Mesenteric fat pad (tissue), 1 donor: ENCODE measurements at places on chromosomes 1 and 21. TPM values are rescaled to one million over a fixed set of nuclear protein-coding genes. Genes with fewer than 3 reads are reported as not detected.

DNA sequence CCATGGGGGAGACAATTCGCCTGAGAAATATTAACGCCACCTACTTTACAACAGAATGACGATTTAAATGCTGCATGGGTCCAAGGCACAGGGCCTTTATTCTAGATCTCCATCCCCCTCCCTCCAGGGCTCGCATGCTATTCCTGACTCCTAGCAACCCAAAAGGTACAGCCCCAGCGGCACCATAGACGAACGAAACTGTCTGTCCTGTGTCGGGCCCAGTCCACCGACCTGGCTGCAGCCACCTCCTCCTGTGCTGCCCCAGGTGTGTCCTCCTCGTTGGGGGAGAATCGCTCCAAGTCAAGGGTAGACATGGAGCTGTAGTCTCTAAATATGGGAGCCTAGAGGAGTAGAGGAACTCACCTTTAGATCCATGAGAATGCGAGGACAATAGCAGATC lies 196.5 kb downstream of the TOMM20 start:
- DNase-seq: peak; percentile 45

- no peak for DNase-seq
Measured at GRCh38 chr21:45135122-45135521, 60.7 kb downstream of the ADARB1 start.

DNA sequence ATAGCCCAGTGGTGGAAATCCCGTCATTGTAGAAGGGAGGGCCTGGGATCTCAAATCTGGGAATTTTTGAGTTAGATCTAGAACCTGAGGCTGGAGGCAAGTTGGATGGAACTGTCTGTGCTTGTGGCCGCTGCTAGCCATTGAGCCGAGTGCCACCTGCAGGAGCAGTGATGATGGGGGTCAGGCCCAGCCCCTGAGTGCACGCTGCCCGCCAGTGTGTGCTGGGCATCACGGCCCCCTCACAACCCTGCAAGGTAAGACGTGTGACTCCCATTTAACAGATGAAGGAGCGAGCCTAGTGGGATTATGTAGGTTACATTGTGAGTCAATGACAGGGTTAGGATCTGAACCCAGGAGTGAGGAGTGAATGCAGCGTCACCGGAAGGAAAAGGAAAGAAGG lies 407.2 kb downstream of the CAMTA1 start:
- no peak for DNase-seq

The OR6K3 gene
- total RNA-seq: not detected

DNA sequence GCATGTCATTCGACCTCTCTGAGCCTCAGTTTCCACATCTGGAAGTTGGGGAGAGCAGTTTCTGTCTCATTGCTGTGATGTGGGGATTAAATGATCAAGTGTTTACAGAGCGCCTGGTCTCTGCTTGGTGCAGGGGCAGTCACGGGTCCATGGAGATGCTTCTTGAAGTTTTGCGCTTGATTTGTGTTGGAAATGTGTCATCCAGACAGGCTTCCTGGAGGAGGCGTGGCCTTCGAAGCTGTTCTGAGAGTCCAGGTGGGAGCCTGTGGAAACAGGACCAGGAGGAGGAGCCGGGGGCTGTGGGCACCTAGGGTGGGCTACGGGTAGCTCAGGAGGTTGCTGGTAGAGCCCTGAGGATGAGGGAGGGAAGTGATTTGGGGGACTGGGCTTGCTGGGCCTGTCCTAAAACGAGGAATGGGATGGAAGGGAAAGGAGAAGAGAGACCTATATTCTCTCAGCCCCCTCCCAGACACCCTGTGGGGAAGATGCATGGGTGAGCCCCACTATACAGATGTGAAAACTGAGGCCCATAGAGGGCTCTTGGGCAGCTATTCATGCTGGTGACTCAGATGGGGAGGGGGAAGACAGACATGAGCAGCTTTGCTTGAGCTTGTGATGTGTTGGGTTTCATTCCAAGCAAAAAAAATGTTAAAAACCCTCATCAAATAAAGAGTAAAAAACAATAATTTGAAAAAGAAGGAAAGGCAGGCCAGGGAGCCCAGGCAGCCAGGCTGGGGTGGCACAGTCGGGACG lies 107.2 kb upstream of the WNT4 start:
- no peak for DNase-seq

The OR2T33 gene
- not detected for total RNA-seq

DNA sequence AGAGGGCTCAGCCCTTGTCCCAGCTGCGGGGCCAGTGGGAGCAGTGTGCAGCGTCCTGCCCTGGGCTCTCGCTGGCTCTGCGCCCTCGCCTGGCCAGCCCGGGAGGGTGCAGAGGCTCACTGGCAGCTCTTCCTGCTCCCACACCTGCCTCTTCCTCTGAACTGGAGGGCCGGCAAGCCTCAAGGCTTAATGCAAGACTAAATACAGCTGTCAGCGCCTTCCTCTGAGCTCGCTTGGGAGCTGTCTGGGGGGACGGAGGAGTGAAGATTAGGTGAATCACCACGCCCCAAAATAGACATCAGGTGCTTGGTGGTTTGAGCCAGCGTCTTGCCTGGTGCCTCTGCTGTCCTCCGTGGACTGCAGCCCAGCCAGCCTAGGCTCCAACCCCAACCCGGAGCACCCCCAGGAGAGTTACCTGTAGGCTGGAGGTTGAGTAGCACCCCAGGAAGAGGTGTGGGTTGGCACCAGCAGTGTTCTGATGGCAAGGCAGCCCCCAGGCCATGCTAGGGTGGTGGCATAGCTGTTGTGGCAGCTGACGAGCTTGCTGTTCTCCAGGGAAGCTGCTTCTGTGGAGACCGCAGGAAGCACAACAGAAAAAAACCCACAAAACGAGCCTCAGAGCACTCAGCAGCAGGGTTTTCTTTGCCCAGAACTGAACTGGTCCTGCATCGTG lies 36.9 kb downstream of the UMODL1 start:
- DNase-seq: no peak

DNA sequence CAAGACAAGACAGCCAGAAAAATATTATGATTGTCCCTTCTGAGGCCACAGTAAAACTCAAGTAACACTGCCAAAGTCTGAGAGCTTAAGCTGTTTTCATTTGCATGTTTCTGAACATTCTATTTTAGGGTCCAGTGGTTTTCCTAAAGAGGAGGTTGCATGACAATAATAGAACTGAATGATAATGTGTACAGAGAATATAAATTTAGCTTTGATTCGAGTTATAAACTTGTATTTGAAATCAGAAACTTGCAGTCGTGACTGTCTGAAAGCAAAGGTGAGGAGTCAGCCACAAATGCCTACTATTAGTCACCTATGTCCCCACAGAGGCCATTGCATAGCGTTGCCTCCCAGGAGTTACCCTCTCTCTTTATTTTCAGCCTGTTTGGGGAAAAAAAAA lies 363.1 kb upstream of the ADGRL2 start:
- no peak for DNase-seq

DNA sequence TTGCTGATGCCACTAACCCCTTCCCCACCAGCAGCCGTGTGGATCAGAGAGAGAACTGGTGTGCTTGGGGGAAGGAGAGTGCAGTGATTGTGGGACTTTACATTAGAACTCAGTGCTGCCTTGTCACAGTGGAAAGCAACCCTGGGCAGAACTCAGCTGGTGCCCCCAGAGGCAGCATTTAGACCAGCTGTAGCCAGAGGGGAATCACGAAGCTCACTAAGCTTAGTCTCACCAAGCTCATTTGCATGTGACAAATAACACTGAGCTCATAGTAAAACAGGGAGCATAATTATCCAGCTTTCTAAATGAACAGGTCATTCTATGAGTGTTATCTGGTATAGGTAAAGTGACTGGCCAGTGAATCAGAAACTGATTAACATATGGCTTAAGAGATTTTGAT lies 9.8 kb upstream of the SMAP2 start:
- no peak for DNase-seq

The AUNIP gene
- not detected for total RNA-seq

GRCh38 chr1:206923009-206923960 lies 1.5 kb upstream of the FCMR start:
- no peak for DNase-seq

The NEK2 gene
- not detected for total RNA-seq

DNA sequence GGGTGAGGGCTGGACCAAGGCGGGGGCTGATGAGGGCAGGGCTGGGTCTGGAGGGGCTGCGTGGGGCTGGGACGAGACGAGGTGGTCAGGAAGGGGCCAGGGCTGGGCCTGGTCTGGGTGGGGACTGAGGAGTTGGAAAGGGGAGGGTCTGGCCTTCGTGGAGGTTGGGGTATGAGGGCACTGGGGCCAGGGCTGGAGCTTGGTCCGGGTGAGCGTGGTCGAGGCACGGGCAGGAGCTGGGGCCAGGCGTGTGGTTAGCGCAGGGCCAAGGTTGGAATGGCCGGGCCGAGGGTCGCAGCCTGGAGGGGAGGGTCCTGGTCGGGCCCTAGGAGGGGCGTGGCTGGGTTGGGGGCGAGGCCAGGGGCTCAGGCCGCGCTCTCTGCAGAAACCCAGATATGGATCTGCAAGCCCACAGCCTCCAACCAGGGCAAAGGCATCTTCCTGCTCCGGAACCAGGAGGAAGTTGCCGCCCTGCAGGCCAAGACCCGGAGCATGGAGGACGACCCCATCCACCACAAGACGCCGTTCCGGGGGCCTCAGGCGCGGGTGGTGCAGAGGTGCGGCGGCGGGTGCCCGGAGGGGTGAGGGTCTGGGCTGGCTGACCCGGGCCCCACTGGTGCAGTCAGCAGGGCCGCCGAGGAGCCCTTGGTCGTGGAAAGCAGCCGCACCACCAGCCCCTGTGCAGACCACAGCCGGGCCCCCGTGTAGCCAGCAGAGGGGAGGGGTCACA lies 9.0 kb downstream of the TTLL10 start:
- DNase-seq: no peak

- DNase-seq: no peak
Measured at GRCh38 chr1:180261524-180262155, 31.6 kb downstream of the LHX4 start.

GRCh38 chr1:193951984-193952383 lies 765.6 kb upstream of the B3GALT2 start:
- DNase-seq: no peak

DNA sequence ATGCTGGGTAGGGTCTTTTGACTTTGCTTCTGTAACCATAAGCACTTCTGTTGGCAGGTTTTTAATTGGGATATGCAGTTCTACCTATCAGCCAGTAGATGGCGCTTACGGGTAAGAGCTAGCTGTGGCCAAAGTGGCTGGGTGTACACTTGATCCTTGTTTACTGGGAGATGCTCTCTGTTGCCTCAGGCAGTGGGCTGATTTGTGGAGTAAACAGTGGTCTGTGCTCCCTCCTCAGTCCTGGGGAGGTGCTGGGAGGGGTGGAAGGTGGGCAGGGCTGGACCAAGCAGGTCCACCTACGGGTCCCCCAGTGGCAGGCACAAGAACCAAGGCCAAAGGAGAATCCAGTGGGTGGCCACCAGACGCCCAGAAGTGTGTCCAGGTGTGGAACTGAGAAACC lies 43.4 kb downstream of the RALGPS2 start:
- DNase-seq: no peak

- peak; percentile 33 for DNase-seq
Measured at GRCh38 chr1:42723511-42723910, 16.5 kb downstream of the CLDN19 start.

DNA sequence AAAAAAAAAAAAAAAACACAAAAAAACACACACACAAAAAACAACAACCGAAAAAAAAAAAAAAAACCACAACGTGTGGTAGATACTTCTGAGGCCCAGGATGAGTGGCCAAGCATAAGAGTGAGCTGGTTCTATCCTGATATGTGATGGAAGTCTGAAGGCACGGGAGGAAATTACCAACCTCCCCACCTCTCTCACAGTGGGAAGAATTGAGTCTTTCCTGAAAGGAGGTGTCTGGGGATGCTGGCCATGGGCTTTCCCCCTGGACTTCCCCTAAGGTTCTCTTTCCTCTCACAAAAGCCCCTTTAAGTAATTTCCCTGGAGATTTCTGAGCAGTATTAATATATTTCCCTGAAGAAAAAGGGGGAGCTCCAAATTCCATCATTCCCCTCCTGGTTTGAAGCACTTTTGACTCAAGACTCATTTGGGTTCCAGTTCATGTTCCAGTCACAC lies 5.2 kb downstream of the TMCC2 start:
- DNase-seq: no peak

The DYNLT4 gene
- not detected for total RNA-seq

DNA sequence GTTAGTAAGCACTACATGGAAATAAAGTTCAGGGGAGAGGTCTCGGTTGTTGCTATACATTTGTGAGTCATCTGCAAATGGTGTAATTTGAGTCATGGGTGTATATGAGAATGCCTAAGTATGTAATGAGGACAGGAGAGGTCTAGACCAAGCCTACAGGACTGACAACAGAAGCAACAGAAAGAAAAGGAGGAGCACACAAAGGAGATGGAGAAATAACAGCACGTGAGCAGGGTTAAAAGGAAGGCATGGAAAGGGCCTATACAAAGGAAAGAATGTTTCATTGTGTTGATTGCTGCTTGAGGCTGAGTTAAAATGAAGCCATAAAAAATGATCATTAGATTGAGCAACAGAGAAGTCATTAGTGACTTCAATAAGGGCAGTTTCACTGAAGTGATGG lies 28.0 kb upstream of the PRKAA2 start:
- no peak for DNase-seq

The ALX3 gene
- total RNA-seq: not detected

The GNG4 gene
- 0.64 TPM for total RNA-seq

The SEMA4A gene
- 31.9 TPM for total RNA-seq

The LPAR3 gene
- not detected for total RNA-seq

DNA sequence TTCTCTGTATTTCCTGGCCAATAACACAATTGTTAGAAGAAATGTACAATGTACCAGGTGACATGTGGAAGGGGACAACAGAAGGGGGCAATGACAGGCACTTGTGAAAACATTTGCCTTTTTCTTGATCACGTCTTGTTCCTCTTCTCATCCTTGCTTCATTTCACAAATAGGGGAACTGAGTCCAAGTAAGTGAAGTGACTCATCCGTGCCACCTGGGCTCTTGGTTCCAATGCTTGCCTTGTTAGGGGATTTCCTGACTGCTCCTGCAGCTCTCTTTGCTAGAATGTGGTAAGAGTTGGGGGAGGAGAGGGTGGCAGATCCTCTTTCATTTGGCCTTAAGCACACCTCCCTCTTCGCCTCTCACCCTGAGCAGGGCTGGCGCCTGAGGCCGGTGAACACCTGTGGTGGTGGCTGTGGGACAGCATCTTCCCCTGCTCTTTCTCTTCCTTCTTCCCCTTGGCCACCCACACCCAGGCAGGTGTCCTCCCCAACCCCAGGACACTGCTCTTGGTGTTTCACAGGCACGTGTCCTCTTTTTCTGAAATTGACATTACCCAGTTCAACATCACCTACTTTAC lies 2.2 kb upstream of the RHEX start:
- no peak for DNase-seq

The CNN3 gene
- total RNA-seq: 242 TPM

The SLC30A2 gene
- total RNA-seq: not detected

GRCh38 chr21:34888569-34889319 lies 160.4 kb downstream of the RUNX1 start:
- DNase-seq: peak; percentile 97

The FAM78B gene
- 1.7 TPM for total RNA-seq

- DNase-seq: no peak
Measured at GRCh38 chr1:181655756-181656155, 172.4 kb downstream of the CACNA1E start.

GRCh38 chr1:192978195-192978710 lies 80.9 kb downstream of the UCHL5 start:
- no peak for DNase-seq

The SYPL2 gene
- 7.3 TPM for total RNA-seq

The CYP4A11 gene
- not detected for total RNA-seq
